Neural progenitor cell (in vitro differentiated cells): ENCODE measurements at places on chromosomes 1 and 21. TPM values are rescaled to one million over a fixed set of nuclear protein-coding genes. Genes with fewer than 3 reads are reported as not detected.

GRCh38 chr21:44329086-44329889, 9.9 kb downstream of the CFAP410 start:
- DNase-seq, result no peak

DNA sequence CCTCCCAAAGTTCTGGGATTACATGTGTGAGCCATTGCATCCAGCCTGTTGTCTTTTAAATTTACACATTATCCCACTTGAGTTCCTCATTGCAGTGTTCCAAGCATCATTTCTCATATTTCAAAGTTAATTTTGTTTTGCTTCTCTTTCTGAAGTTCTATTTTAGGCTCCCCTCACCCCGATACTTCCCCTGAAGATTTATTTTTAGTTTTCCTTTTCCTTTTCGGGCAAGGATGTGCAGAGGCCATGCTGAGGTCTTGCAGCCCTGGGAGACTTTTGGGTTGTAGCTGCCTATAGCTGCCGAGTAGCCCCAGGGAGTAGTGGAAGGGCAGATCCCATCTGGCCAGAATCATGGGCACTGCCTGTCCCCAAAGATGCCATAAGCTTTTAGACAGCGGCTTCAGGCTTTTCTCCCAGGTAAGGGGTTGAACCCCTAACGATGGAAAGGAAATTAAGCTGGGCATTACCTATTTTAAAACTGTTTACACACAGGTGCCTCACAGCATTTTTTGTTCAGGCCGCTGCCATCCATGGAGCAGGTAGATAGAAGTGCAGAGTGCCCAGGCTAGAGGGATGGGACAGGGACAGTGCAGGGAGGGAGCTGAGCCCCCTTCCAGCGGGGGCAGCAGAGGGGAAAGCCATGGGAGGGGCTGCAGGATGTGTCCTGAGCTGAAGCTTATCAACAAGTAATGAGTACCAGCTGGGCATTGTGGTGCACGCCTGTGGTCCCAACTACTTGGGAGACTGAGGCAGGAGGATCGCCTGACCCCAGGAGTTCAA, 15.9 kb downstream of the PSEN2 start:
- DNase-seq, result no peak

DNA sequence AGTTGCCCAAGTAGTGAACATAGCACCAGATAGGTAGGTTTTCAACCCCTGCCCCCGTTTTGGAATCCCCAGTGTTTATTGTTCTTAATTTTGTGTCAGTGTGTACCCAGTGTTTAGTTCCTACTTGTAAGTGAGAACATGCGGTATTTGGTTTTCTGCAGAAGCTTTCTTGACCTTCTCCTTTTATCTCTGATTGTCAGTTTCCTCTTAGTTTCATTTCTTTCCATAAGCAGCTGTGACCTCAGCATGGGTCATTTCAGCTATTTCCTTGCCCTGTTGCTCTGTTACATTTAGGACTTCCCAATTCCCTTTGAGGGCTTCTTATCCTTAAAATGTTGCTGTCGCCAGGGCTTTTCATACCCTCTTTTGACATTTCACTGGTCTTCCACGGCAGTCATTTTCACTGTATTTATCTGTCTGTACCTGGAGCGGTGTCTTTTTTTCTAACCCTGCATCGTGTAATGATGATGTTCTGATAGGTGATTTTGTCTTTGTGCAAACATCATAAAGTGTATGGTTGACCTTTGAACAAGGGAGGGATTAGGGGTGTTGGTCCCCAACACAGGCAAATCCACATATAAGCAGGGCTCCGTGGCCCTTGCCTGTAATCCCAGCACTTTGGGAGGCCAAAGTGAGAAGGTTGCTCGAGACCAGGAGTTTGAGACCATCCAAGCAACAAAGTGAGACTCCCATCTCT, 15.0 kb downstream of the ITSN1 start:
- DNase-seq, result no peak

RAB42 gene
- total RNA-seq, result 2.2 and 4.2 TPM in 2 replicates

- no peak for DNase-seq
Observed at GRCh38 chr21:32463889-32464300, 51.4 kb downstream of the EVA1C start.

DNA sequence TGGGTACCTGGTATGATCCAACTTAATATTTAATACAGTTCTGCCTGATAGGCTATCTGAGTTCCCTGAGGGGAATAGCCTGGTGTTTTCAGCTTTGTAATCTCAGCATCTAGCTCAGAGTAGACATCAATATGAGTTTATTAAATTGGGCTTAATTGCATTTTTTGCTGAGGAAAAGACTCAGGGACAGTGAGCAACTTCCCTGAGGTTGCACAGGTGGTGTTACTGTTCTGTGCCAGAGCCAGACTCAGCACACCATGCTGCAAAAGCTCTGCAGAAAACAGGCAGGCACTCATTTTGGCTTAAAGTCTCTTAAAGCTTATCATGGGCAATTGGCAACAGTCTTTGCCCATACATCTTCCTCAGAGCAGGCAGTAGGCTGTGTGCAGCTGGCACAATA, 90.5 kb upstream of the JUN start:
- no peak for DNase-seq

GRCh38 chr1:19892628-19893168, 10.5 kb downstream of the OTUD3 start:
- DNase-seq, result no peak

DNA sequence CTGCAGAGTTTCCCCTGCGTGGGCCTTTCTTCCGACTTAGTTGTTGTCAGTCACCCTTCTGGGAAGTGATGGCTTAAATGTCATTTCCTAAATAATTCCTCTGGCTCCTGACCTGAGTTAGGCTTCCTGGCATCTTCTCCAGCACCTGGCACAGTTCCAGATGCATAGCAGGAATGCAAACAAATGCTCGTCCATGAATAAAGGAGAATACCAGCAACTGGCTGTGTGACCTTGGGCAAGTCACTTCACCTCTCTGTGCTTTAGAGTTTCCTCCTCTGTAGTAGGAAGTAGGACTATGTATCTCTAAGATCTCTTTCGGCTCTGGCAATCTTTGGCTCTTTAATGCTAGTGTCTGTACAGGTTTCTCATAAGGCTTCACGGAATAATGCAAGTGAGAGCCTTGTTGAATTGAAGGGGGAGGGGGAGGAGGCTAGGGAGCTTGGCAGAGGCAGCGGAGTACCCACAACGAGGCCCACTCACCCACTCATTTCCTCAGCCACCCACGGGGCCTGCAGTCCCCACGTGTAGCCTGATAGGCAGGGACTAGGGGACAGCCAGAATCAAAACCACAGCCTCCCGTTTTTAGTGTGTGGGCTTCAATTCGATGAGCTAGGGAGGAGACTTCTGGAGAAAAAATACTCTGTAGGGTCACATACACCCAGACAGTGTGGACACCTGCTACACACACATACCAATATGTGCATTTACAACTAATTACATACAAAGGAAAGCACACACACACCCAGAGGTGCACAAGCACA, 48.1 kb downstream of the TENT5C start:
- DNase-seq, result no peak

DNA sequence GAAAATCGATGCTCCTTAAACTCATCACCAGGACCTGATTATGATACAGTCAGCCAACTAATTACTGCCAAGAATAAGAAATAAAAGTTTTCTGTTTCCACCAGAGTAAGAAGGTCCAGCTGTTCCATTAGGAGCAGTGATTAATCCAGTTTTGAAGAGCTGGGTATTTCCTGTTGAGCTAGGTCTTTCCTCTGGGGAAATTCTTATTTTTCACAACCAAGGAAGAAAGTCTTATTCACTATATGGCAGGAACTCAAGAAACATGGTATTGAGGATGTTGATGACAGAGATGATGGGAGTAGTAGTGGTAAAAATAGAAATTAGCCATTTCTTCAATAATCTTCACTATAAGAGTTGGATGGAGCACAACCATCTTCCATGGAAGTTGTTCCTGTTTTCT, 374.6 kb upstream of the RUNX1 start:
- no peak for DNase-seq

- DNase-seq, result peak; percentile 68
Observed at GRCh38 chr1:104132382-104132973, 382.8 kb downstream of the AMY1C start.

DNA sequence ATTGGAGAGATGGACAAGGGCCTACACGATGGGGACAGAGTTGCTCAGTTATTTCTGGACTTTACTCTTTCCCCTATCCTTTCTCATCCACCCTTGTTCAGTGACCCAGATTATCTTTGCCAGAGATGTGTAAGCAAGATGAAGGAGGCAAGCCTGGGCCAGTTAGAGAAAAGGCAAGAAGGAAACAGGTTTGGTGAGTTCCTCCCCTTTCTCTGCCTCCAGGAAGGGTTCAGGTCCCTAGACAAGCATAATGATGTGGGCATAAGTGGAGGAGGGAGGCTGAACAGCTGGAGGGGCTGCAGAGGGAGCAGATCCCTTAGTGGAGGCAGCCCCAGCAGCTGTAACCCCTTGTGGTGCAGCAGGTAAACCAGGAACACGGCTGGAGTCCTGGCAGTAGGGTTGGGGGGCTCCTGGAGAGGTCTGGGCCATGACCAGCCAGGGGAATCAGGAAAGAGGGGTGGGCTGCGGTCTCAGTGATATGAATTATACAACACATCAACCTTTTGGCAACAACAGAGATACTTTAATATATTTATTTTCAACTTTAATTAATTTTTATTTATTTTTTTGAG, 9.2 kb upstream of the CDC42 start:
- no peak for DNase-seq

ARPC5 gene
- 90.1 and 131 TPM in 2 replicates for total RNA-seq

DNA sequence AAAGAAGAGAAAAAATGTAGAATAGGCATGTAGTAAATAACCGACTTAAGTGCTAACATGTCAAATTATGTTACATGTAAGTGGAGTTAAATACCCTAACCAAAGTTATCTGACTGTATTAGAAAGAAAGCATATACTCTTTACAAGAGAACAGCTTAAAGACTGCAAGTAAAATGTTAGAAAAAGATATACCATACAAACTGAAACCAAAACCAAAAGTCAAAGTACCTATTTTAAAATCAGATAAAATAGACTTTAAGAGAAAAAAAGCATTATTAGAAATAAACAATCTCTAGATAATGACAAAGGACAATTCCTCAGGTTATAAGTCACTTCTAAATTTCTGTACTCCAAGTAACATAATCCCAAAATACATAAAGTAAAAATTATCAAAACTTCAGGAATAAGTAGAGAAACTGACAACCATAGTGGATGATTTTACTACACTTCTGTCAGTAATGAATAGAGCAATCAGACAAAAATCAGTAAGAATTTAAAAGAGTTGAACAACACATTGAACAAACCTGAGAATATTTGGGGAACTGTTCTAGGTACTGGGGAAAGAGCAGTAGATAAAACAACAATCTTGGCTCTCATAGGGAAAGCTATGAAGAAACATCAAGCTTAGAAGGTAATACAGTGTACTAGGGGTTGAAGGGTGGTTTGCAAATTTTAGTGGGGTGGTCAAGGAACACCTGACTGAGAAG, 127.3 kb downstream of the TBX19 start:
- no peak for DNase-seq

RGS13 gene
- total RNA-seq, result not detected in 2 replicates

AIRE gene
- not detected in 2 replicates for total RNA-seq

DNA sequence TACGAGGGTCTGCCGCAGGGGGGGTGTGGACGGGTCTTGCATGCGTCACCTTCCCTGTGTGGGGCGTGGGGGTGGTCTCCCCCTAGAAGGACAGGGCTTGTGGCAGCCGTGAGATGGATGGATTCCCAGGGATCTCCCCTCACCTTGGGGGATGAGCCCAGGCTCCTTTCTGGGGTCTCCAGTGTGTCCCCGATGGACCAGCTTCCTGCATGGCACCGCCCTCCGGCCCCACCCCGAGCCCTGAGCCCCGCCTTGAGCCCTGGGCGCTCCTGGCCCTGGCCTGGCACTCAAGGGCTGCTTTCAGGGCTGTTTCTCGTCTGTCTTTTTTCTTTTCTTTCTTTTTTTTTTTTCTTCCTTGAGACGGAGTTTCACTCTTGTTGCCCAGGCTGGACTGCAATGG, 59.5 kb downstream of the SKI start:
- DNase-seq, result no peak

DEGS1 gene
- 47.4 and 91.2 TPM in 2 replicates for total RNA-seq

- DNase-seq, result no peak
Observed at GRCh38 chr1:181091309-181092040, 3.0 kb downstream of the IER5 start.

- no peak for DNase-seq
Observed at GRCh38 chr1:65449214-65449823, 28.9 kb downstream of the LEPR start.

CTNNBIP1 gene
- total RNA-seq, result 68.8 and 96.0 TPM in 2 replicates
